DND-41 (cell line): ENCODE measurements at places on chromosomes 6 and 20.

DNA sequence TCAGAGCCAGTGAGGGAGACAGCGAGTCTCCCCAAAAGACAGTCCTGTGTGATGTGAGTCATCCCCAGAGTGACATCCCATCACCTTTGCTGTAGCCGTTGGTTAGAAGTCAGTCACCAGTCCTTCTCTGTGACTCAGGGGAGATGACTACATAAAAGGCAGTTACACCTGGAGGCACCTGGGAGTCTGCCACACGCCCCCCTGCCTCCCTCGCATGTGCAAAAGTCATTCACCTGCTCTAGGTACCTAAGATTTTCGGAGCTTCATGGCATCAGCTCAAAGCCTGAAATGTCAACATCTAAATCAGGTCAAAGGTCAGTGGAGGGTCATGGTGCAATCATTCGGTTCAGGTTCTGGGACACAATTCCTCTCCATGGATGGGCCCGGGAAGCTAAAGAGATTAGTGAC, 50.3 kb downstream of the PRR18 start:
- peak; percentile 12 for DNase-seq

DNA sequence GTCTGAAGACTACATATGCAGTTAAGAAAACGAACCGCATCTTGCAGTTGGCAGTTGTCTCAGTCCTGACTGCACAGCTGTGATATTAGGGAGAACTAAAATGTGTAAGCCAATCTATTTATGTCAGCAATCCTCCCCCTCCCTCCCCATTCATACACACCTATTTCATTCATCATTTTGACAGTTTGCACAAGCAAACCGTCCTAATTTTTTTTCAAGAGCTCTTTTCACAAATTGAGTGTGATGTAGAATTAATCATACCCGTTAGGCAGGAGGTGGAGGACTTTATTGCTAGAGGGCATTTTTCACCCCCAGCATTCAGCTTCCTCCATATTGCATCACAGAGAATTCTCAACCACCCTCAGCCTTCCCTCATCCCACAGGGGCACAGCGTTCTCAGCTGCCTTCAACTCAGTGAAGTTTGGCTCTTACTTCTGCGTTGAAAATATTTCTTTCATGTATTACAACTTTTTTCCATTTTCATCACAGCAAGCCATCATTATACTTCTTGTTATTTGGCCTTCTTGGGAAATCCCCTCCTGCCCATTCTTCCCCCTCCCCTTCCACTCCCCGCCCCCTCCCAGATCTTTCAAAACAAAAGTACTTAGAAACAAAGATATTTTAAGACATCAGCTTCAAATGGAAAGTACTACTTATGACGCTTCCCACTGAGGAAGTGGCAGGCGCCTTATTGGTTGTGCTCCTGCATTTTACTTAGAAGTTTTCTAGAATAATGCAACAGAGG, 37.5 kb downstream of the NOX3 start:
- no peak for DNase-seq

GRCh38 chr20:34579191-34579978, 20.9 kb downstream of the MAP1LC3A start:
- DNase-seq, result no peak

DNA sequence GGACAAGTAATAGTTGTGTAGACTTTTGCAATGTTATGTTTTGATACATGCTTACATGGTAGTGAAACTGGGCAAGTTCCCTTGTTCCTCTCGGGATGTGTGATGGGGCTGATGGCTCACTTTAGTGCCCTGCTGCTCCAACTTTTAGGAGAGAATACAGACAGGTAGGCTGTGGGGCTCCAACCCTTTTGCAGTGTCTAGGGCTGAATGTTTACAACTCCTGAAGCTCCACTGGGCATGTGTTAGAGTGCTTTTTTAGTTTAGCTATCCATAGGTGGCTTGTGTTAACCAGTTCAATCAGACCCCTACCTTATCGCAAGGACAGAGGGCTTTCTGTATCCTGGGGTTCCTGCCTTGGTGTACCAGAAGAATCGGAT, 33.8 kb downstream of the SERPINB6 start:
- no peak for DNase-seq

- DNase-seq, result peak; percentile 15
Measured at GRCh38 chr6:31070711-31071197, 41.6 kb downstream of the C6orf15 start.

- no peak for DNase-seq
Measured at GRCh38 chr6:63635215-63635587, 401 bp upstream of the PHF3 start.

DNA sequence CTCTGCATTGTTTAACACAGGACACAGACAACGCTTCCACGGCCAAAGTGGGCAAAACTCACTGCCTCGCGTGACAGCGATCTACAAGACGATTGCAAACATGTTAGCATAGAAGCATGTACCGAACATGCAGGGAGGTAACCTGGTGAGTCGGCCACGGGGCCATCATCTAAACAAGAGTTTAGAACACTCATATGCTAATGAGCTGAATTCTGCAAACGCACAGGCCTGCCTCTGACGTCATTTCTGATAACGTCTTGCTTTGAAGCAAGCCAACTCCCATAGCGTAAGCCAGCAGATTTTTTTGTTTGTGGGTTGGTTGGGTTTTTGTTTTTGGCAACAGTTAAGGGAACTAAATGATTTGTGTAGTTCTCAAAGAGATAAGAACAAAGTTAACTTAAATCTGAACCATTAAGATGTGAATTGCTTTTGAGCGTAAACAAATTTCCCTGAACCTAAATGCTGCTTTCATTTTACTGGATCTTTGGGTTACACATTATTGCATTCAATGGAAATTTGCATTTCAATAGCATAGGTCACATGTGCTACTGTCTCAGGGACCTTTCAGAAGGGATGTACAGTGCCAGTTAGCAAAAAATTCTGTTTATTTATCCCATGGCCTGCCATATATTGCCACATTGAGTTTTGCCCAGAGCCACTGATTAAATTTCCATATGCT, 184.5 kb upstream of the PDE10A start:
- no peak for DNase-seq

DNA sequence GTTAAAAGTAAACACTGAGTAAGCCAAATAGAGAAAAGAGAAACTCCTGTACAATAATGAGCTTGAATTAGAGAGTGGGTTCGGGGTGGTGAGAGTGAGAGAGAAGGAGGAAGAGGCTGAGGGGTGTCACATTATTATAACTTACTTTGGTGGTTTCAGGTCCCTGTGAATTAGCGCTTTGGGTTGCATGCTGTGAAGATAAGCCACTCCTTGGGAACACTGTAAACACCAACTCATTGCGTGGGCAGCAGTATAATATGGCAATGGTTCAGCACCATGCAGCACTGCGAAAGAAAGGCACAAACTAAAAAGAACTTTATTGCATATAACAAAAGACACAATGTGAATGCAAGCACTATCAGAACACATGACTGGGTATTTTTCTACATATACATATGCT, 26.9 kb downstream of the MAP3K7 start:
- DNase-seq, result no peak

DNA sequence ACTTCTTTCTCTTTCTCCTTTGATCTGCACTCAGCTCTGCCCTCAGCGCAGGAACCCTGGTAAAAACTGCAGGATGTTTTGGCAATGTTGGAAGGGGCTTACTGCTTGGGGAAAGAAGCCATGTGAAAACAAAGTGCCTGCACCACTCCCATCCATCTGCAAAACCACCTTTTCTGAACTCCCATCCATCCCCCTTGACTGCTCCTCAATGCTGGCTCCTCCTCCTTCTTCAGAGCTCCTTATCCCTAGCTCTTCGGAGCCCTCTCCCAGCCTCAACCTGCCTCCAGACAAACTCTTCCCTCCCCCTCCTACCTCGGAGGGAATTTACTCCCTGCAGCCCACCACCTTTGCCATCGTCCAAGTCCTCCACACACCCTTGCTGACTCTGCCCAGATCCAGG, 4.2 kb upstream of the ZBTB12 start:
- DNase-seq, result no peak

DNA sequence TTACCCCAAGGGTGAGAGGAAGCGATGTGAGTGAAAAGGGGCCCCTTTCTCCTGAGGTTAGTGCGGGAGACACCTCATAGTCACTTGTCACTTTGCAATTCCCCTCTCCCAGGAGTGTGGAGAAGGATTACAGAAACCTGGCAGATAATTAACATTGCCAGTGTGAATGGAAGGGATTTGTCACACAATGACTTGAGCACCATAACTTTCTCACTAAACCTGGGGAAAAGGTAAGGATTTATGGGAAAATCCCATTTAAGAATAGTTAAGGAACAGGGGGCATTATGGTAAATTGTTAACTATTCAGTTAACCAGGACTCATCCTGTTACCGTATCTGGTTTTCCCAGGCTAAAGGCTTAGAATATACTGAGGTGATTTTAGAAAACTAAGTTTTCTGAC, 219.5 kb upstream of the JAG1 start:
- no peak for DNase-seq

DNA sequence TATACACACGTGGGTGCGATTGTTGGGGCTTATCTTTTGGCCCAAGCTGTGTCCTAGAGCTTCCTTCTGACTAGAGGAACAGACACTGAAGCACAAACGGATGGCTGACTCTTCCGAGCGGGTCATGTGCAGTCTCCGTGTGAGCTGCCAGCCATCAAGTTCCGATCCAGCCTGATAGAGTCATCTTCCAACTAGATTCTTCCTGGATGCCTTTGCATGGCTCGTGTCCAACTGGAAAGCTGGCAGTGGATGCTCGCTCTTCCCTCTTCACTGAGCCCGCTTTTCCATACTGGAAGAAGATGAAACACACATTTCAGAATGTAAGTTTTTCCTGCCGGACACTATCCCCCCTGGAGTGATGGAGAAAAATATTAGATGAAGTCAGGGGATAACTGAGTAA, 148.1 kb downstream of the SCML4 start:
- DNase-seq, result no peak

DNA sequence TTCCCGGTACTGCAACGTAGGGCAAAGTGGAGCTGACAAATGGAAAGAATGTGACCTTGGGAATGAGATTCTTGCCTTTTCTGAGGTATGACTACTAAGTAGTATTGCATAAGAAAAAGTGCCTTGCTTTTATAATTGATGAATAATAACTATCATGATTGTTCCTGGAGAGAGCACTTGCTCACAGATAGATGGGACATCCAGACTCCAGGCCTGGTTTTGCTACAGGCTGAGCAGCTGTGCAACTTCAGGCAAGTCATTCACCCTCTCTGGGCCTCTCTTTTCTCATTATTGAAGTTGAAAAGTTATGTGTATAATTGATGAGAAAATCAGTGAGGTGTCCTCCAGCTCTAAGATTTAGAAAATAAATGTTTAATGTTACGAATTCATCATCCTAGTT, 53.6 kb upstream of the MBOAT1 start:
- DNase-seq, result no peak

DNA sequence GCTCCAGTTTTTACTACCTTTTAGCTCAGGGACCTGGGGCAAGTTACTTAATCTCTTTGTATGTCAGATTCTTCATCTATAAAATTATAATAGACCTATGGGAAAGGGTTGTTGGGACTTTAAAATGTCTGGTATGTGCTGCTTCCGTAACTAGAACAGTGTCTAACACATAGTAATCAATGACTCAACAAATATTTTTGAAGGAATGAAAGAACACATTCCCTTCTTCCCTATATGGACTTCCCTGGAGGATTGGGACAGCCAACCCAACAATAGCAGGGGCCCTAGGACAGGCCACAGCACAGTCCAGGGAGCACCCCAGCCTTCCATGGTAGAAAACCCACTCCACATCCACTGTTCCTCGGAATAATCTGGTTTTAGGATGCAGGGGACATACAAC, 50.7 kb upstream of the TPD52L1 start:
- no peak for DNase-seq

DNA sequence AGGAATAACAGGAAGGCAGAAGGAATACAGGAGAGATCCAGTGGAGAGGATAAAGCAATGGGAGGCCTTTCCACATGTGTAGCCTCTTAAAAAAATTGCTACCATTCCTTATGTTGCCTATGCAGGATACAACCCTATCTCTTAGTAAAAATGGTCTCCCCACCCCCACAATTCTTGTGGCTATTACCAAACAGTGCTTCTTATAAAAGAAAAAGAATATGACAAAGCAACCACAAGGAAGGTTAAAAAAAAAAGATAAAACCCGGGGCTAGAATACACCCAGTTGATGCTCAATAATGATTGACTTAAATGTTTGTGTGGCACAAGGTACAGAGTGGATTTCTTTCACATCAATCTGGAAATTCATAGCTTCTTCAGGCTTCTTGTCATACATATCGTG, 250.9 kb downstream of the HIVEP2 start:
- no peak for DNase-seq

DNA sequence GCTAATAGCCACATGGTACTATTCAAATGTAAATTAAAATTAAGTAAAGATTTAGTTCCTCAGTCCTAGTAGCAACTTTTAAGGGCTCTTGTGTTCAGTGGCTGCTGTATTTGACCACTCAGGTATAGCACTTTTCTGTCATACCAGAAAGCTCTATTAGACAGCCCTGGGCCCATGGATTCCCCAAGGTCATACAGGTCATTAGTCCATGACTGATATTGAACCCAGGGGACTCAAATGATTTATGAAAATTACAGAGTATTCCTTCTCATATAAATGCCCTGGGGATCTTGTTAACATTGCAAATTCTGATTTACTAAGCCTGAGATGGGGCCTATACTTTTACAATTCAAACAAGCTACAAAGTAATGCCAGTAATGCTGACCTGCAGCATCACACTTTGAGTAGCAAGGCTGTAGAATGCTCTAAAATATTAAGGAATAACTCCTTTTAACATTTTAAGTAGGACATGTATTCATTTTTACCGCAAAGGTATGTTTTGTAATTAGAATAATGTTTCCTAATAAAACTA, 29.6 kb downstream of the RNF217 start:
- DNase-seq, result no peak
